Stimulated activated CD8-positive, alpha-beta memory T cell treated with anti-CD3 and anti-CD28 coated beads, Interleukin-2, amount 100 ng/mL, for 1 hour (primary cell): ENCODE measurements at places on chromosomes 12 and 14.

DNA sequence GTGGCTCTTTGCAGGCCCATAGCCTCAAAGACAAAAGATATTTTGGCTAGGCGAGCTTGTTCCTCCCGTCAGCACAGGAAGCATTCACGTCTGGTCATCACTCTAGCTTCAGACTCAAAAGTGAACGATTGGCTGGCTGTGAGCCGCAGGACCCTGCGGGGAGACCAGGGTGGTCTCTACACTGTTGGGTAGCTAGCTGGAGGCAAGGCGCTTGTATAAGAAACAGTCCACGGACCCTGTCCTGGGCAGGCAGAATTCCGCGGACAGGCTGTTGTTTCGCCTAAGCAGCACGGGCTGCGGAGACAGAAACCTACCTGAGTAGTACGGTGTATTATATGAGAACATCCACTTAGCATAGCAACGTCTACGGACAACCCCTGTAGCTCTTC, 29.6 kb downstream of the WBP11 start:
- DNase-seq: no peak

DNA sequence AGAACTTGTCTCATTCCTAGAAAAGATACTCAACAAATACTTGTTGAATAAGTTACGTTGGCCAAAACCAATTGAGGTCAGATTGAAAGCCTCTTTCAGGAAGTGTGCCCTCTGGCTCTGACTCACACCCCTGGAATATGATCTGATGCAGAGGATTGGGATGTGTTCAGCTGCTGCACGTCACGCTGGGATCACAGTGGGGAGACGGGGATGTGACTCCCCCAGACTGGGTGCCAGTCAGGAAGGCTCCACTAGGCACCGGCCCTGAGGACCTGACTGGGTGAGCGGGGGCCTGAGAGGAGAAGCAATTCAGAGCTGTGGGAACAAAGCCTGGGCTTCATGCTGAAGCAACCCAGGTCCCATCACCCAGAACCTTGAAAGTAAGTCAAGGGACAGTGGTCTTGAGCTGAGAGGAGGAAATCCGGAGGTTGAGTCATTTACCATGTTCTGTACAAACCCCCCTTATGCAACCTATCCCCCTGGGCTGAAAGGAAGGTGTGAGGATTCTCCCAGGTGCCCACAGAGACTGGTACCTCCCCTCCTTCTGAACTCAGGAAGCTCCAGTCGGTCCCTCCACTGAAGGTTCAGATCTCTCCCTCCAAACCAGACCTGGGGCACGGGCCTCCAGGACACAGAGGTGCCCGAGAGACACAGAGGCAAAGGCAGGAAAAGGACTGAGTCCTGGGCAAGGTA, 3.9 kb downstream of the CEBPE start:
- DNase-seq: no peak

GRCh38 chr12:2108166-2108565, 55.4 kb downstream of the CACNA1C start:
- DNase-seq: no peak

- no peak for DNase-seq
These were observed 58.8 kb upstream of the FLRT2 start for GRCh38 chr14:85471156-85471555.

GRCh38 chr14:55102141-55102621, 26.9 kb upstream of the LGALS3 start:
- DNase-seq: no peak
